ENCODE measurements at places on chromosomes 1 and 21. TPM values are rescaled to one million over a fixed set of nuclear protein-coding genes. Genes with fewer than 3 reads are reported as not detected.

The ANKRD35 gene
- total RNA-seq = 1.9 TPM

The ZZZ3 gene
- 67.6 TPM for total RNA-seq

The KRTAP13-2 gene
- not detected for total RNA-seq

The STUM gene
- not detected for total RNA-seq

The DFFB gene
- total RNA-seq = 8.2 TPM

The SPRR2D gene
- not detected for total RNA-seq

The NLRP3 gene
- 0.09 TPM for total RNA-seq

The DYNLT4 gene
- not detected for total RNA-seq

The CACNA1S gene
- not detected for total RNA-seq

The AMY1C gene
- total RNA-seq = not detected

The OLFM3 gene
- not detected for total RNA-seq

The RRP1 gene
- total RNA-seq = 11.9 TPM

Data from smooth muscle cell of bladder (primary cell).